ENCODE measurements at places on chromosomes 4 and X. TPM values are rescaled to one million over a fixed set of nuclear protein-coding genes. Genes with fewer than 3 reads are reported as not detected.
A peak's percentile ranks its signal among the peaks of the same experiment; 100 is the strongest.

Gene SPANXB1
- total RNA-seq: 0.65 TPM

Gene RPGR
- total RNA-seq: 5.7 TPM

DNA sequence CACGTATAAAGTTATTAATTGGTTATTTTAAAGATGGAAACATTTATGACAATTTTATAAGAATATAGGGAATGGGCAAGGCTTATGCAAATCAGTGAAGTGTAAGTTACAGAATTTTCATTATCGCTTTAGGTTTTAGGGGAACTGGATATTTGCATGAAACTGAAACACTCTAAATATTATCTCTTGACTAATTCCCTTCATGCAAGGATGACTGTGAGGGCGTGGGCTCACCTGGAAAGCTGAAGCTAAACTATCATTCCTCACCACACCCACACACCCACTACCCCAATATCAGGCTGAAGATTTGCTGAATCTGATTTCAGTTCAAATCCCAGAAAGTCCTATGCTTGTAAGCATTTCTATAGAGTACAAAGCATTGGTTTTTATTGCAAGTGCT, 81.7 kb upstream of the ARHGAP24 start:
- no peak for DNase-seq

DNA sequence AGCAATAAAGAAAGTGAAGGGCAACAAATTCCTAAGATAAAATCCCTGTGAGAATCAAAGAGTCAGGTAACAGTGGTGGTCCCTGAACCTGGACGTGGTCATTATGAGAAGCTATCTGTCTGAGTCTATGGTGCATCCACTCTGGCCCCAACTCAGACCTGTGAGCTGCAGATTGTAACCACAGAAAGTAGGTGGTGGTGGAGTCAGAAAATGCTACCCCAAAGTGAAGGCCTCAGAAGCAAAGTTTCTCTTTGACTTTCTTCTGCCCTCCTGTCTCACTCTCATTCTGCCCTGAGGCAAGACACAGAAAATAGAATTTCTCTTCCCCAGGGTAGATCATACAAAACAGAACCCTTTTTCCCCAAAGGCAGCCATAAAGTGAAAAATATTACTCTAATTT, 84.1 kb upstream of the NEIL3 start:
- no peak for DNase-seq

DNA sequence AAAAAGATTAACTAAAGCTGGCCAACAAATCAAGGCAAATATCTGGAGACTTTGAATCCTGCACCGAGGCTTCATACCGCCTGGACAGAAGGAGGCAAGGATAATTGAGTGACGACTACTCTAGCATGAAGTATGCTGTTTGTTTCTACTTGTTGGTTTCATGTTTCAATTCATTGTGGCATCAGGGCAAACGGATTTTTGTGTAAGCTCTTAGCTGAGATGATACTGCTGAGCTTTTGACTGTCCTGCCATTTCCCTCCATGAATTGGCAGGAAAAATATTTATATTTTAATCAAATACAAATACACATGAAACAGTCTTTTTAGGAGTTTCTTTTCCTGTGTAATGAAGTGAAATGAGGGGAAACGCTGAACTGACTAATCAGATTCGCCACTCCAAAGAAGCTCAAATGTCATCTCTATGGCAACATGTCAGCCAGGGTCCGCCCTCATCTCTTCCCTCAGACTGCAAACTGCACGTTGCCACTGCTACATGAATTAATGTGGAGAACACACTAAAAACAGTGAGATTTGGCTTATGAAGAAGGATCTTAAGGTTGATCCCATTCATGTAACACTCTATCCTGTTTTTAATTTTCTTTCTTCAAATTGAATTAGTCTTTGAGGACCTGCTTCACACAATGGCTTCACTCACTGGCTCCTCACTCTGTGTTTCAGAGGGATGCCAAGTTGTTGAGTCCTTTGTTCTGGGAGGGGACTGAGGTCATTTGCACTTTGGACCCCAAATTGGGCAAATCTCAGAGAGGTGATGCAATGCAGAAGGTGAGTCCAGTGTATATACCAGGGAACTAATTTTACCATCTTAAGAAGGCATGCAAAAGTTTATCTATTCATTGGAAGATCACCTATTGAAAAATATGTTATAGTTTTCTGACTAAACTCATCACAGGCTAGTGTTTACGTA, 149.6 kb upstream of the MID1 start:
- no peak for DNase-seq

DNA sequence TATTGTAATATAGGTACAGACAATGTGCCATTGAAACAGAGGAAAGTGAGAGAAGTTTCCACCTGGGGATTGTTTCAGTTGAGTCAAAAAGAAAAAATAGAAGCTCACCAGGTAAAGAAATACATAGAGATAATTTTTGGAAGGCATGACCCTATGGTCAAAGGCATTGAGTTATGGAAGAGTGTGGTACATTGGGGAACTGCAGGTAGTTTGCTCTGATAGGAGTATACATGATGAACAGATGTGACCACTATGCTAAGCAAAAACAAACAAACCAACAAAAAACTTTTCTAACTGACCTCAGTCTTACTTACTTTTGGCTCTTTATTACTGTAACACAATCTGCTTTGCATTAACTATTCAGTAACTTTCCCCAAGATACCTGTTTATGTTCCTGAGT, 85.9 kb downstream of the UGT8 start:
- DNase-seq: no peak

- DNase-seq: no peak
Measured at GRCh38 chr4:173159791-173160190, 8.8 kb upstream of the GALNT7 start.

- DNase-seq: peak; percentile 26
Measured at GRCh38 chr4:105520819-105521790, 31.3 kb upstream of the ARHGEF38 start.

Gene ADAM29
- not detected for total RNA-seq

- no peak for DNase-seq
Measured at GRCh38 chr4:20297261-20297660, 45.6 kb downstream of the SLIT2 start.

- no peak for DNase-seq
Measured at GRCh38 chr4:28360681-28361080, 1500.0 kb downstream of the STIM2 start.

DNA sequence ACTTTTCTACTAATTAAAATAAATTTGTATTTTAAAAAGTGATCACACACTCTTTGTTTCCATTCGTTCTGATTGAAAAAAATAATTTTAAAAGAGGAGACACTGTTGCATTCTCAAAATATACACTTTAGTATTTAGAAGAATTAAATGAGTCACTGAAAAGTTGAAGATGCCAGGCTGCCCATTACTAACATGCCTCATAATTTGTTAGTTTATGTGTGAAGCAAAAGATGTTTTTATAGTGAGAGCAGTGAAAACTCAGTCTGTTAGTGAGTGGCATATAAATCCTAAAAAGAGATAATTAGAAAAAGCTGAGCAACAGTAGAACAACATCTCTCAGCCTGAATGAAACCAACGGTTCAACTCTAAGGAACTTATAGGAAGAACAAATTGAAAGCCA, 143.4 kb downstream of the CDS1 start:
- no peak for DNase-seq

- no peak for DNase-seq
Measured at GRCh38 chrX:109373468-109373867, 108.4 kb downstream of the GUCY2F start.

Gene DCAF12L2
- total RNA-seq: 0.06 TPM

Gene NEUROG2
- total RNA-seq: not detected

DNA sequence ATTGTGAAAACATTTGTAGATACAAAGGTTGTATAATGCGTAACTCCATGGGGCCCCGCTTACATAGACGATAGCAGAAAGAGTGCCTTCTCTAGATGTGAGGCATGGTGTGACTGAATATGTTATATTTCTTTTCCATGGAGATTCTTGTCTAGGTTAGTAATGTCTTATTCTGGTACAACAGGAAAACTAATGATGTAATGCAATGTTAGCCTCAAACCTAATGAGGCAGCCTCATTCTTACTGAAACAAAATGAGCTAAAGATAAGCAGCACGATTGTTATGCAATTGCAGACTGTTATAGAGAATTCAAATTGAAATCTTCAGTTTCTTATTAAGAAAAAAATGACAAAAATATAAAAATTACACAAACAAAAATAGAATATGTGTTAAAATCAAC, 171.1 kb upstream of the ANKRD50 start:
- DNase-seq: no peak

Gene PPEF2
- not detected for total RNA-seq

Gene BEX1
- total RNA-seq: 9.1 TPM

Gene BST1
- 13.0 TPM for total RNA-seq

DNA sequence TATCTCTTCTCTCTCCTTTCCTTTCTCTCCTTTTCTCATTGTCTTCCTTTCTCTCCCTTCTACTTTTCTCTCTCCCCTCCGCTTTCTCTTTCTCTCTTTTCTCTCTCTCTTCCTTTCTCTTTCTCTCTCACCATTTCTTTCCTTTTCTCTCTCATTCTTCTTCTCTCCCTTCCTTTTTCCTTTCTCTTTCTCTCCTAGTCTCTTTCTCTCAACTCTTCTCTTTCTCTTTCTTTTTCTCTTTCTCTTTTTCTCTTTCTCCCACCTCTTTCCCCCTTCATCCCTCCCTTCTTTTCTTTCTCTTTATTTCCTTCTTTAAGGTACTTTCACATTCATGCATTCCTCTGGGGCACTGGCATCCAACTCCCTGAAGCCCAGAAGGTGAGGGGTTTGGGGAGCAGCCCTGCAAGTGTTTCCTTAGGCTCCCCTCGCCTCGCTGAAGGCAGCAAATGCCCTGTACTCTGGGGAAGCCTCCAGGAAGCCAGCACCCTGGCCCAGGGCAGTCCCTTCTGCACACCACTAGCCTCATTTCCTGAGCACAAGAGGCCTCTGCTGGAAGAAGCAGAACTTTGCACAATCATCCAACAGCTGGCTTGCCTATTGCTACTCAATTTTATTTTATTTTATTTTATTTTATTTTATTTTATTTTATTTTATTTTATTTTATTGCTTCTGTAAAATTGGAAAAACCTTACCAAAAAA, 124.2 kb downstream of the NFKB1 start:
- no peak for DNase-seq

GRCh38 chr4:52983563-52984303, 121.6 kb downstream of the RASL11B start:
- peak; percentile 25 for DNase-seq

Gene TLL1
- total RNA-seq: 2.0 TPM

GRCh38 chr4:172404676-172405075, 591.5 kb downstream of the GALNTL6 start:
- DNase-seq: no peak

Gene WDFY3
- 23.6 TPM for total RNA-seq

GRCh38 chr4:182978152-182978827, 61.1 kb upstream of the DCTD start:
- DNase-seq: no peak

- DNase-seq: no peak
Measured at GRCh38 chr4:72975488-72975784, 94.1 kb downstream of the COX18 start.

DNA sequence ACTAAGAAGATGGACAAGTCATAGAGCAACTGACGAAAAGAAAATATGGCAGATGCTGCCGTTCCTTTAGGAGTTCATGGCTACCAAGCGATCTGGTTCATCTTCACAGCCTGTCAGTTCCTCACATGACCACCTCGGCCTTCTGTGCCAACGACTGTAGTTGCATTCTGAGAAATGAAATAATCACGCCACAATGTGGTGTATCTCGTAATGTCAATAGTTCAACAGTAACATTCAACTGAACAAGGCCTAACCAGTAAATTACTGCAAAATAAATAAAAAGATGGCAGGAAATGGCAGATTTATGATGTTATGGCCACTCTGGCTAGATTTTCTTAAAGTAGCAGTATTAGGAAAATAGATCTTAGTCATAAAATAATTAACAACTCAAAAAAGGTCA, 4.4 kb downstream of the GPRIN3 start:
- DNase-seq: no peak

- peak; percentile 30 for DNase-seq
Measured at GRCh38 chr4:168409089-168409801, 71.0 kb downstream of the DDX60L start.

- DNase-seq: no peak
Measured at GRCh38 chr4:128825226-128825625, 15.7 kb downstream of the JADE1 start.

Gene RHOXF1
- not detected for total RNA-seq

Gene ADH6
- not detected for total RNA-seq

DNA sequence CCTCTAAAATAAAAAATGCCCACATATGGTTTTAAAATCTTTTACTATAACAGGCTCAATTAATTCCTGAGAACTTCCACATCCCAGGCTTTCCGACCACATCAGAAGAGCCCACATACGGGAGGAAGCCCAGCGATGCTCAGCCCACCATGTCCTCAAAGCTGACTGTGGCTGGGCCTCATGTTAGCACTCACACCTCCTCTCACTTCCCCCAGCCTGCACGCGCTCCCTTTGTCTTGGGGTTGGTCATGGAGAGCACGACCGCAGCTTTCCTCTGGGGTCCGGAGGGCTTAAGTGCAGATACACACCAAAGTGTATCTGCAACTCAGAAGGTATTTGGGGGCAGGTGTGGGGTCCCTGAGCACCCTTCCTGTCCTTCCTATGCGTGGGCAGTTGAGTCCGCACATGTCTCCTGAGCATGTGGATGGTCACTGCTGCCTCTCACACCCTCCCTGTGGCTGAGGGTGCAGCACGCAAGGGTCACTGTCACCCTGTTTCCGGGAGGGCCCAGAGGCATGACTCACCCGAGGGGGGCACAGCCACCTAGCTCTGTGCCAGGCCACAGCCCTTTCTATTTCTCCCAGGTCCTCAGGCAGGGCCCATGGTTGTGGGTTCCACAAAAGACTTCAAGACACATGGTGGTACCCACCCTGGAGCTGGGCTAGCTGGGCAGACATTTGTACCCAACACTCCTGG, 21.2 kb downstream of the WDR1 start:
- no peak for DNase-seq

Gene WNK3
- 1.4 TPM for total RNA-seq

DNA sequence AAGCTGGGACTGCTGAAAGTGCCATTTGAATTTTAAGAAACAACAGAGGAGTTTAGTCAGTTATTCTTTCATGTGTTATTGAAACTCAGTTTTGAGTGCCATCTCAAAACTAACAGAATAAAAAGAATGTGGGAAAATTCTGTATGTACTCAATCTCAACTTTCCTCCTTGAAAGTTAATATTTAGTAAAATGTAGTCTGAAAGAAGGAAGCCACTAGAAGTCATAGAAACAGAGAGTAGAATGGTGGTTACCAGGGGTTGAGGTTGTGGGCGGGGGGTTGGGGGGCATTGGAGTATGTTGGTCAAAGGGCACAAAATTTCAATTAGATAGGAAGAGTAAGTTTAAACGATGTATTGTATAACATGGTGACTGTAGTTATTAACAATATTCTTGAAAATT, 628.3 kb upstream of the MAGEB2 start:
- no peak for DNase-seq

Gene FBXW7
- 32.9 TPM for total RNA-seq

- no peak for DNase-seq
Measured at GRCh38 chrX:110125446-110126162, 122.7 kb downstream of the TMEM164 start.

Gene AADAT
- total RNA-seq: 17.4 TPM

GRCh38 chr4:122830426-122831095, 3.9 kb downstream of the FGF2 start:
- no peak for DNase-seq

Gene PABPC5
- total RNA-seq: 1.3 TPM

- DNase-seq: no peak
Measured at GRCh38 chr4:140286456-140286855, 87.0 kb upstream of the SCOC start.

Measured in epithelial cell of proximal tubule (primary cell).